ENCODE measurements at places on chromosomes 4 and X.

DNA sequence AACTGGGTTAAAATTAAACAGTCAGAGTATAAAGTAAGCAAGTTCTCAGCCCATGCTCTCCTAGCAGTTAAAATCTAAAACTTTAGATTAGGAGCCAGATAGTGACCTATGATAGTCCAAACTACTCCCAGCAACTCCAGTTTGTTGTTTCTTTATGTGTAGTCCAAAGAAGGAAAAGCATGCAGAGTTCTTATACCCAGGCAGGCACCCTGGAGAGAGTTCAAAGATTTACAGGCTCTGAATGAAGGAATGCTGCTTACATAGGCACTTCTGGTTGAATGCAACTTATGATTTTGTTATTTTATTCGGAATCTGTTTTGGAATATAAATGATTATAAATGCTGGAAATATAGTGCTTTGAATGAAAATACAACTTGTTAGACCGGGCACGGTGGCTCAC lies 67.2 kb downstream of the GPAT3 start:
- DNase-seq = no peak

DNA sequence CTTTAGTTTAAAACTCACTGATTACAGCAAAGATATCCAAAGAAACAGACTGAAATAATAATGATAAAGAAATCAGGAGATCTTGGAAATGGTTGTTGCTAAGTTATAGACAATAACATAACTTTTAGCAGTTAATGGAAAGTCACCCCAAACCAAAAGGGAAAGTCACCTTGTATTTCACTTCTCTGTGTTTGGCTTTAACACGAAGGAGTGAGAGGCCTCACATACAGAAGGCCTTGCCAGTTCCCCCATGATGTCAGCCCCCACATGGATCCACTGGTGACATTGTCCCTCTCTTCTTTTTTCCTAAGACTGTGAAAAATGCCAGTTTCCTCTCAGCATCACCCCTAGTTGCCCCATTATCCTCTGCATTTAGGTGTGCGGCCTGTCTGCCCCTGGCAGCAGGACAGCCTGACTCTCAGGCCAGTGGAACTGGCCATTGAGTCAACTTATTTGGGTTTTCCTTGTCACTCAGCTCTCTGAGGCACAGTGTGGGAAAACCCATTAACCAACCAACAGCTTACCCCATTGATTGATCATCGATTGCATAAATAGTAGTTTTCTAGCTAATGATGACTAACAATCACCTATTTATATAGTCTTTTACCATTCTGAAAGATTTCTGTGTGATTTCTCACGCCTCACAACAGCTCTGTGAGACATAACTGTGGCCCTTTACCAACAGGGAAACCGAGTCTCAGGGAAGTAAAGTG lies 308.1 kb downstream of the PTTG2 start:
- DNase-seq = no peak

DNA sequence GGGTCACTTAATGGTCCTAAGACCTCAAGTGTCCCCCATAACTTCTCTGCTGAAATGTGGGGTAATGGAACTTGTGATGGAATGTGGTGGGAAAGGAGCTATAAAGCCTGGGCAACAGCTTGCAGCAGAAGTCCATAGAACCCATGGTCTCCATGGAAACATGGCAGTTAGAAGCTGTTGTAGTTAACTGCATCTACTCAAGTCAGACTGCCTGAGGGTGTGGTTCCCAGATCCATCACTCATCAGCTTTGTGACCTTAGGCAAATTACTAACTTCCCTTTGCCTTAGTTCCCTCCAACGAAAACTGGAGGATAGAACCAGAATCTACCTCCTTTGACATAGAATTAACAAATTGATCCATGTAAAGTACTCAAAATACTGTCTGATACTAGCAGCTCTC lies 113.0 kb downstream of the SPATA18 start:
- no peak for DNase-seq

GRCh38 chrX:11189097-11189496 lies 78.0 kb downstream of the HCCS start:
- DNase-seq = no peak

DNA sequence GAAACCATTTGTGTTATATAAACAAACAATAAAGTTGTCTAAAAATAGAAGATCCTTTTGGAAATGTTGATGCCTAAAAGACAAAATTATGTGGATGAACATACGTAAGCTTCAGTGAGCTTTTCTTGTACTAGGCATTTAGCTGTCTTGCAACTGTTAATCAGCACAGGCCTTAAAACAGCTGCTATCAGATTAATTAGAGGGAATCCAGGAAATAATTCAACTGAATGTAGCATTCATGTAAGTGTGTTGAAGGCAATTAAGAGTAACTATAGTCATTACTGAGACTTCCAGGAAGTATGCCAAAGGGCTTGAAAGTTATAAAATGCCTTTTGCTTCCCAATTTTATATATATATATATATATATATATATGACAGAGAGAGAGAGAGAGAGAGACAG lies 248.7 kb downstream of the IL1RAPL1 start:
- DNase-seq = no peak

DNA sequence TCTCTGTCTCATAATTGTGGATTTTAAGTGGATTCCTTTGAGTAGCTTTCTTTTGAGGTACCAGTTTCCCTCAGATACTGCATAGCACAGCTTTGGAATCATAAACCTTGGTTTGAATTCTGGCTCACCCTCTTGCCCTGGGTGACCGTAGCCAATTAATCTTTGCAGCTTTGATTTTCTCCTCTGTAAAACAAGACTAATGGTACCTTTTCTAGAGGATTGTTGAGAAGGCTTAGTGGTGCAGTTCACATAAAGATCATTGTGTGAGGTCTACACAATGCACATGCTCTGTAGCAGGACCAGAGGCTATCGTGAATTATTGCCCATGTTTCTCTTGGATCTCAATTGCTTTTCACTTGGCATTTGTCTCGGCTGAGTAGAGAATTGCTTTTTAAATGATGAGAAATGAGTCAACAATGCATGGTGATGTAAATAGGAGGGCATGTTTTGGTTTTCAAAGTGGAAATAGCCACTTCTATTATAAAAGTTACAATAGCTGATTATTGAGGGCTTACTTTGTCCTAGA lies 47.9 kb downstream of the TMEM131L start:
- no peak for DNase-seq

DNA sequence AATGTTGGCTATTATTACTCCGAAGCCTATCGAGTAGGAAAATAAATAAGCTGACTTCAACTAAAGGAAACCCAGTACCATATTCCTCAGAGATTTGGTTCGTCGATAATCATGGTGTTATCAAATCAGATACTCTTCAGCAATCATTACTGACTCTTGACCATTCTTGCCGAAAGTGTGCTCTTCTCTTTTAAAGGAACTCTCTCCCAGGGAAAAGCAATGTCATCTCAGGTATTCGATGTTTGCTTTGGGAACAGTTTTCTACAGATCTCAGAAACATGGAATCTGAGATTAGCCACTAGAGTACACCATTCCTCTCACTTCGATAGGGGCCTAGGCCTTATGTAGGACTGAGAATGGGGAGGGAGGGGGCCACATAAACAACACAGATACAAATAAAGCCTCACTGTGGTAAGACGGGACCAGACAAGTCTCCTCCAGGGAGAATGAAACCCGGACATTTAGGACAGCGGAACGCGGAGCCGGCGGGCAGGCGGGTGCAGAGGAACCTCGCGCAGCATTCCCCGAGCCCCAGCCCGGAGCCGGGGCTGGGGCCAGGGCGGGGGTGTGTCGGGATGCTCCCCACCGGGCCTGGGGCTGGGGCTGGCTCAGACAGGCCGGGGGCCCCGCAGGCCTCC lies 581 bp downstream of the DNAJB14 start:
- DNase-seq = peak; percentile 39
